ENCODE measurements at places on chromosomes 6 and 20.

- DNase-seq = no peak
These were observed 1.5 kb downstream of the FAM210B start for GRCh38 chr20:56360133-56360907.

DNA sequence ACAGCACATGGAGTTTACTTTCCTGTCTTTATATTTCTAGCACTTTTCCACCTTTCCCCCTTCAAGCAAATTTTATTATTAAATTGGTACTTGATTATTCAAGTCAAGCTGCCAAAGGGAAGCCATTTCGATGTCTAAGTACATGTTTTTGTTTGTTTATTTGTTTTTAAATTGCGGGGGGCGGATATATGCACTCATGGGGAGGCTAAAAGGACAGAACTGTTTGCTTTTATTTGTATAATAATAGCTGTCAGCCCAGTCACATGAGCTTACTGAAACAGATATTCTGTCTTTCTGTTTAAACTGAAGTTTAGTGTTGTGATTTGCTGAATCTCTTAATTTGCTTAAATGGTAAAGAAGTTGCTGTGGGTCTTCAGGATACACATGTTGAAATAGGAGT lies 49.6 kb upstream of the PLCG1 start:
- no peak for DNase-seq

GRCh38 chr6:51382847-51383246 lies 564.2 kb downstream of the TFAP2B start:
- DNase-seq = no peak

DNA sequence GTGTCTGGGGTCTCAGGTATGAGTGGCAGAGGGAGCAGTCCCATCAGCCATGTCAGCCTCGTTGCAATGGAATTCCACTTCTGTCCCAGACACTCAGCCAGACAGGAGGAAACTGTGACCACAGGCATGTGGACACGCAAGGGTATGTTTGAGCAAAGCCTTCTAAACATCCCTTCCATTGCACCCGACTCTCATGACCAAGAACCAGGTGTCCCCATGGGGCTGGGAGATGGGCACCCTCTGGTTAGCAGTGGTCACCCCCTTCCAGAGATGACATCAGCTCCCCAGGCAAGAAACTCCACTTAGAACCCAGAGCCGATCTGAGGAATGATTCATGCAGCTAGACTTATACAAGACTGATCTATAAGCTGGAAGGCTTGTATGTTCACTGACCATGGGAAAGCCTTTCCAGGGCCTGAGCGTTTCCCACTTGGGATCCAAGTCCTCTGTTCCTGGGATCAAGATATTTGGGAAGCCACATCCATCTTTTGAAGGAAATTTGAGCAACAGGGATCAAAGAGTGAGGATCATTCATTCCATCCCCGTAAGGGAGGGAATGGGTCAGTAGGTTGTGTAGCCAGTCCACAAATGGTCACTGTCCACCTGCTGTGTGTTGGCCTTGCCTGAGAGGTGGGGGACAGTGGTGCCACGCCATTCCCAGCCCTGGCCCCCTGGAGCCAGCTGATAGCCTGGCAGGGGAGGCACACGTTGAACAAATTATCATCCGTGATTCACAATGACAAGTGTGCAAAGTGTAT lies 3.9 kb upstream of the MRGBP start:
- DNase-seq = no peak

GRCh38 chr20:51450221-51450712 lies 92.3 kb downstream of the NFATC2 start:
- no peak for DNase-seq

- no peak for DNase-seq
These were observed 4.1 kb upstream of the PHACTR2 start for GRCh38 chr6:143673669-143674068.

DNA sequence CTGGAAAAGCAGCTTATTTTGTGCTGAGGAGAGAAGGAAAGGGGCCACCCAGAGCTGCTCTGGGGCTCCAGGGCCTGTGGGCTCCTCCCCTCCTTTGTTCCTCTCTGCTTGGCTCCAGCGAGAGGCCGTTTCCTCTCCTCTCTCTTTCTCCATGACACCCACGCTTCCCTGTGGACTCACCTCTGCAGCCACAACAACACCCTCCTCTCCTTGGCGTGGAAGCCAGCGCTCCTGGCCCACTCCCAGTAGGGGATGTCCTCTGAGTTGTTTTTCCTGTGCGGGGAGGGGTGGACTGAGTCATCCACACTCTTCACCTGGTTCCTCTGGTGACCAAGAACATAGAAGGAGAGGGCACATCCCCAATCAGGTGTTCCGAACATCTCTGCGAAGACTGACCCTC lies 4.9 kb upstream of the CDSN start:
- DNase-seq = no peak

DNA sequence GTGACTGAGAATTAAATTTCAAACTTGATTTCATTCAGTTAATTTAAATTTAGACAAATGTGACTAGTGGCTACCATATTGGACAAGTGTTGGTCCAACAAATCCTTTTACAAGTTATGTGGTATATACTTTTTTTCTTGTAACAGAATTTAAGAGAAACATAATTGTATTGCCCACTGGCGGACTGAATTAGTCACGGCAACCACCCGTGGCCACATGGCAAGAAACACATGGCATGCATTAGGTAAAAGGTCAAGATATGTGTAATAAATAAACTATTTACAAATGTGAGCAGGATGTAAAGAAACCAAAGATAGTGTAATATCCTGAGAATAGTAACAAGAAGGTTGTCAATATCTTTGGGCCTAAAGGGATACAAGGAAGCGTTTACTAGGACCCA lies 91.2 kb downstream of the LCA5 start:
- no peak for DNase-seq

- DNase-seq = no peak
These were observed 15.6 kb upstream of the GMPR start for GRCh38 chr6:16222826-16223225.

DNA sequence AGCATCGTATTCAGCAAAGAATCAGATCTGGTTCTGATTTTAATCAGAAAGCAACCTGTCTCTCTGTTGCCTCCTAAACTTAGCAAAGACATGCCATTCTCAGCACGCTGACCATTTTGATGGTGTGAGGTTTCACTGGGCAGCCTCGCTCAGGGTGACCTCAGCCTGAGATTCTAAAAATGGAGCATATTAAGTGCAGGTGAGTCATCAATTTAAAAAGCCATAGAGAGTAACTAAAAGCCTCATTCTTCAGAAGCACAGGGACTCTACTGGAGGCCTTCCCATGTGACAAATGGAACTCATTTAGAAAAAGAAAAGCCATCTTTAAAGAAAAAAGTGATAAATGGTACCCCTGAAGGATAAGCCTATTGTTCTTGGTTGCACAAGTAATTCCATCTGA lies 91.3 kb downstream of the FILIP1 start:
- no peak for DNase-seq

DNA sequence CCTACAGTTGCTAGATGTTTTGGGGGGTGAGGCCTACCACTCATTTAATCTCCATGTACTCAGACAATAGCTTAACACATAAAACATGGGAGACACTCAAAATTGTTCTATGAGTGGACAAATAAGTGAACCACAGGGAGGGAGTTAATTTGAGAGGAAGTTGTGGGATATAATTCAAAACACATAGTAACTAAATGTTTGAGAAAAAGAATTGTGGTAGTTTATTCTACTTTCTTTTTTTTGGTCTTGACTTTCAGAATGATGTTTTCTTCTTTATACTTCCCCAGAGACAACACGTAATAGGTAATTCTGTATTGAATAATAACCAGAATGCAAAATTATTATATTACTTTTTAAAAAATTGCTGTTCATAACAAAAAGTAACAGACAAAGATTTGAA lies 453.8 kb downstream of the RFPL4B start:
- DNase-seq = no peak

- no peak for DNase-seq
These were observed 799 bp downstream of the TAAR2 start for GRCh38 chr6:132623106-132623845.

GRCh38 chr6:31945507-31946369 lies at the start of gene CFB:
CFB (plus strand) TSS chr6:31946095; CDS start chr6:31946222, 127 bp downstream.
- DNase-seq = no peak

GRCh38 chr20:38623061-38623460 lies 21.5 kb downstream of the ARHGAP40 start:
- no peak for DNase-seq

DNA sequence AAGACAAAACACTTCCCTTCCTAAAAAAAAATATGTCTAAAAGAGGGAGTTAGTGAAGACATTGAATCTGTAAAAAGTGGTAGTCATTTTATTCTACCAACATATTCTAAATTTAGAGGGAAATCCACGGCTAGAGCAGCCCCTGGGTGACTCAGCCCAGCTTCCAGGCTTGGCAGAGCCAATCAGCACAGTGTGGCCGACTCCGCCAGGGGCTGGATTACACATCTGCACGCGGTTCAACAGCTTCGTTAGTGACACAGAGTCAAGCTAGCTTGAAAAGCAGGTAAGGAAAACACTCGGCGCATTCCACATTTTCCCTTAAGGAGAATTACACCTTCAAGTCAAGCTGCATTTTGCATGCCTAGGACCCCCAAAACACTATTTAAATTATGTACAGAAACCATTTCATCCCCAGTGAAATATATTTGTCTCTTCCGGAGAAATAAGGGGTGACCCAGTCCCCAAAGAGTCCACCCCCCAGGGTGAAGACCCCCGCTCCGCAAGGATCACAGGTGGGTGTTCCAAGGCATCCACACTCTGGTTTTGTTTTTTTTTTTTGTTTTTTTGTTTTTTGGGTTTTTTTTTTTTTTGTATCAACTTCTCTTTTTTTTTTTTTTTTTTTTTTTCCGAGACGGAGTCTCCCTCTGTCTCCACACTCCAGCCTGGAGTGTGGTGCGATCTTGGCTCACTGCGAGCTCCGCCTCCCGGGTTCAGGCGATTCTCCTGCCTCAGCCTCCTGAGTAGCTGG lies 58.4 kb upstream of the ARID1B start:
- no peak for DNase-seq

DNA sequence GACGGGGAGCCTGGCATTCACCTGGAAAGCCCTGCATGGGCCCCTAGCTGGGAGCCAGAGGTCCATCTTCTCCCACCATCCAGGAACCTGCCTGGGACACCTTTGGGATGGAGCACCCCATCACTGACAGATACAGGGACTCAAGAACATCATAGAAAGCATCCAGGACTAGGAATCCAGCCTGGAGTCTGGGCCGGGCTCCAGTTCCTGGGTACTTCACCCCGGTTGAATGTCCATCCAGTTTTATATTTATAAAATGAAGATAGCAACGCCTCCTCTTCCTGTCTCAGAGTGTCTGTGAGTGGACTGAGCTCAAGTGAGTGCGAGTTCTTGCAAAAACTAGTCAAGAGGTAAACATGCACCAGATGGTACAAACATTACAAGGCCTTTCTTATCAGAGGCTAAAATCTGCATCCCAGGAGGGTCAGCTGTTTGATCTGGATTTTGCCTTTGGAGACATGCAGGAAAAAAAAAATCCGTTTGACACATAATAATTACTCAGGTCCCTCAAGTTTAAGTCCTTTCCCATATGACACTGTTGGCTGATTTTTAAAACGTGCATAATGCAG lies 27.4 kb downstream of the ZC3H12D start:
- DNase-seq = no peak

- DNase-seq = no peak
These were observed 56.3 kb upstream of the CD93 start for GRCh38 chr20:23142162-23143050.

DNA sequence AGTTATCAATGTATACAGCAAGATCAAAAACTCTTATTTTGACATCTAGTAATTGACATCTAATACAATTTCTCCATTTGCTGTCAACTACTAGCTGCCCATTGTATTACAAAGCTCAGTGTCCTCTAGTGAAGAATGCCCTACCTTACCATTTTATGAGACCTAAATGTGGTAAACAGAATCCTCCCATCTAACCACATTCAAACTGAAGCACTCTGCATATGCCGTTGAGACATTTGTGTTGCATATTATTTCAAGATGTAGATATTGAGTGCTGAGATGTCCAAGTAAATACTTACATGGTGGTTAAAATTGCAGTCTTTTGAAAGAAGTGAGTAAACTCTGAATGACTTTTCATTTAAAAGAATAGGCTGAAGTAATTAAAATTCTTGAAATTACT lies 597 bp upstream of the GLYATL3 start:
- no peak for DNase-seq

- no peak for DNase-seq
These were observed 955.1 kb downstream of the KIF16B start for GRCh38 chr20:15618110-15618509.

GRCh38 chr20:57791966-57792365 lies 82.2 kb upstream of the PMEPA1 start:
- DNase-seq = no peak

GRCh38 chr6:152721956-152722355 lies 24.3 kb downstream of the MYCT1 start:
- no peak for DNase-seq

Data from putamen (tissue), 1 donor.